ENCODE measurements at places on chromosomes 5 and 9.

DNA sequence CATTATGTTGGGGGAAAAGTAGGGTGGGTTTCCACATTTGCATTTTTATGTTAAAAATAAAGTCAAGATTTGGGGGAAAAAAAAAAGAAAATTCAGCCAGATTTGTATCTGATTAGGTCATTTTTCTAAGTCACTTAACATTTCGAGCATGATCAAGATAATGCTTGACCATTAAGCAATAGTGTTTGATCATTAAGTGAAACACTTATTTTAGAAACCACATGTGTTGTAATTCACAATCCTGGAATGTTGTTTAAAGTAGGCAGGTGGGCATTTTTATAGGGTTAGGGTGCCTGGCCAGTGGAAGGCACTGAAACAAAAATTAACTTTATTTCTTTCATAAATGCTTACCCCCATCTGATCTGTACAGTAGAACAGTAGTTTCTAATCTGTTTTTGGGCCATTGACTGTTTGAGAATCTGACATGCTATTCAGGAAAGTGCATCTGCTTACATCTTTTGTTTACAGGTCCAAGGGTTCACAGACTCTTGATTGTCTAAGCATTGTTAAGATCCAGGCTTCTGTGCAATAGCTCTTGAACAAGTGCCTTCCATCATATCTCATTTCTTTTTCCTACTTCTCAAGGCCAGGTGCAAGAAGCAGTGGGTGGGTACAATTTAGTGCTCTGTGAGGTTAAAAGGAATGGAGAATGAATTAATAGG, 9.1 kb downstream of the ZCCHC9 start:
- no peak for DNase-seq

DNA sequence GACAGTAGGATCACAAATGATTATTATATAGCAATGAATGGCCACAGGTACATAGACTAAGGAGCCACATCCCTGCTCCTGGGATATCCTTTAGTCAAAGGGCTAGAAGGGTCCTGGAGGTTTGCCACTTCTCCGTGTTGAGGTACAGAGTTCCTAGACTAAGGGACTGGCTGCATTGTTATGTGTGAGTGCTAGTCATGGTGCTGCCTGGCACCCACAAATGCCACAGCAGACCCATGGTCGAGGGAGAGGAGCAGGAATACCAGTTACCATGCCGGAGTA, 47.4 kb downstream of the EXOSC2 start:
- no peak for DNase-seq

DNA sequence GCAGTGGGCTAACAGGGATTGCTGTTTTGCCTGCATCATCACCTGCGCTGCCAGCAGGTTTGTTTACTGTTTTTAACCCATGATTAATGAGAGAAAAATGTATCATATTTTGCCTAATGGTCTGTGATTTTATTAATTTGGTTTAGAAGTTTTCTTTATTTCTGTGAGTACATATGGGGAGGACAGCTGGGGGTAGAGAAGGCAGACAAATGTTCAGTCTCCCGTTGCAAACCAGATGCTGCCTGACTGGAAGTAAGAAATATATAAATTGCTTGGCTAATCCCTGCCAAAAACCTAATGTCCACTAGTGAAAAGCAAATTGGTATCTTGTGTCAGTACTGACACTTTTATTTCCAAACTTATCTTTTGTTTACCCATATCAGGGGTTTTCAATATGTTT, 1766.1 kb upstream of the C9orf72 start:
- DNase-seq: no peak

- DNase-seq: no peak
These were observed 3.4 kb downstream of the CLINT1 start for GRCh38 chr5:157855404-157855994.

GRCh38 chr5:139171779-139172404, 26.3 kb downstream of the SIL1 start:
- no peak for DNase-seq
